ENCODE measurements at places on chromosomes 2 and 18. TPM values are rescaled to one million over a fixed set of nuclear protein-coding genes. Genes with fewer than 3 reads are reported as not detected.

KRTCAP3 gene
- total RNA-seq: not detected

- DNase-seq: no peak
These were observed 1.1 kb upstream of the GCA start for GRCh38 chr2:162342841-162343240.

DNA sequence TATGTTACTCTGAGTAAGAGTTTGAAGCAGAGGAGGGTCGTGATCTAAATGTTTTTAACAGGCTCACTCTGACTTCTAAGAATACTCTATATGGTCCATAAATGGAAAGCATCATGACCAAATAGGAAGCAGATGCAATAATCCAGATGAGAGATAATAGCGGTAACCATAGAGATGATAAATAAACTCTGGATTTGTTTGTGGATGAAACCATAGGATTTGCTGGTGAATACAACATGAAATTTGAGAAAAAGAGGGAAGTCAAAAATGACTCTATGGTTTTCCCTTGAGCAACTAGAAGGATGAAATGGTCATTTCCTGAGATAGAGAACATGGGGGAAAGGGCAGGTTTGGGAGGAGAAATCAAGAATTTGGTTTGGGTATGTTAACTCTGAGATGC is 3.9 kb downstream of the HEATR5B start:
- no peak for DNase-seq

DNA sequence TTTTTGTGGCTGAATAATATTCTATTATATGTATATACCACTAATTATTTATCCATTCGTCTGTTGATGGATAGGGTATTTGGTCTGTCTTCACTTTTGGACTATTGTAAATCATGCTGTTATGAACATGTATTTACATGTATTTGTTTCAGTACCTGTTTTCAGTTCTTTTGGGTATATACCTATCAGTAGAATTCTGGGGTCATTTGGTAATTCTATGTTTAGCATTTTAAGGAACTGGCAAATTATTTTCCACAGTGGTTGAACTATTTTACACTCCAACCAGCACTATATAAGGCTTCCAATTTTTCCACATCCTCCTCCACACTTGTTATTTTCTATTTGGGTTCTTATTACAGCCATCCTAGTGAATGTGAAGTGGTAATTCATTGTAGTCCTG is 12.4 kb upstream of the TANK start:
- DNase-seq: no peak

MC5R gene
- 1.2 TPM for total RNA-seq

TMEM163 gene
- total RNA-seq: 2.0 TPM

- DNase-seq: no peak
These were observed 8.4 kb downstream of the GRP start for GRCh38 chr18:59228351-59228750.

DNA sequence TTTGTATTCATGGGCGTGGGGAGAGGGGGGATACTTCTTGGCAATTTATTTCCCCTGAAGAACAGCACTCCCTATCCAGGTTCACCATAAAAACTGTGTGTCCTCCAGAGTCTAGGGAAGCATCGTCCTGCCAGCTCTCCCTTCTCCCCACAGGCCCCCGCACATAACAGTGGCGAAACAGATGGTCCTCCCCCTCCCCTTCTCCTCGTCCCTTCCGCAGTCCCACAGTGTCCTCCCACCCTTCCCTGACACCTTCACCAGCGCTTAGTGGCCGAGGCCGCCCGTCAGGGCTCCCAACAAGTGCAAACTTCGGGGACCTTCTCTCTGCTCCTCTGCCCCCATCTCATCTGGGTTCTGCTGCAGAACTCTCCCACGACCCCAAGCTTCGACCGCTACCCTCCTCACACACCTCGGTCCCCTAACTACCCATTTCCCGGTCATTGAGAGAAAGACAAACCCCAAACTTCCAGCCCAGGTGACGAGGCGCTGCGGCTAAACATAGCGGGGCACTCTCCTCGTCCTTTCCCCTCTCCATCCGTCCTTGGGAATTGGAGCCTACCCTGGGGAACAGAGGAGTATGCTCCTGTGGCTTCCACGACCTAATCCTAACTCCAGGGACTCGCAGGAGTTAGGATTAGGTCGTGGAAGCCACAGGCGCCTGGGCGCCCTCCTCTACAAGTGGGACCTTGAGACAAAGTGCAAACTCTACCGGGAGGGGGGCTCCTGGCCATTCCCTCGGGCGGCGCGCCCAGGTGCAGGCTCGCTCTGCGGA is 971 bp downstream of the ZNF385B start:
- no peak for DNase-seq

DNA sequence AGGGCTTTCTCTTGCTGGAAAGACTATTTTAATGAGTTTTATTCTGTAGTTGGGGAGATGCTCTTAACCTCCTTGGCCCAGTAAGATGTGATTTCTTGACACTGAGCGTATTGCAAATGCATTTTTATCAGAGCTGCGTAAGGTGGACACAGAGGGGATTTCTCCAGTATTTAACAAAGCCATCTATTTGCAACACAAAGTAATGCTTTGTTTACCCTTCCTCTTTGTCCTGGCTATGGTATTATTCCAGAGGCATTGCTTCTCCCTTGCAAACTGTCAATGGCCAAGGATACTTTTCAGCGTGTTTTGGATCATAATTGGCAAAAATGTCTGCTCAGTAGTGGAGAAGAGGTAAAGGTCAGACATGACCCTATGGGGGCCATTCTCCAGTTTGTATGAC is 90.8 kb upstream of the PIK3C3 start:
- DNase-seq: no peak

- DNase-seq: no peak
These were observed 26.2 kb upstream of the SPOPL start for GRCh38 chr2:138475277-138475776.

GRCh38 chr2:189427872-189428271 is 13.4 kb upstream of the WDR75 start:
- no peak for DNase-seq

GRCh38 chr2:103773884-103774283 is 1012.1 kb downstream of the TMEM182 start:
- no peak for DNase-seq

RAB6D gene
- total RNA-seq: 0.12 TPM

GRCh38 chr18:49250816-49251388 is 209.5 kb downstream of the DYM start:
- DNase-seq: no peak

- no peak for DNase-seq
These were observed 23.4 kb upstream of the BAZ2B start for GRCh38 chr2:159639712-159640111.

DNA sequence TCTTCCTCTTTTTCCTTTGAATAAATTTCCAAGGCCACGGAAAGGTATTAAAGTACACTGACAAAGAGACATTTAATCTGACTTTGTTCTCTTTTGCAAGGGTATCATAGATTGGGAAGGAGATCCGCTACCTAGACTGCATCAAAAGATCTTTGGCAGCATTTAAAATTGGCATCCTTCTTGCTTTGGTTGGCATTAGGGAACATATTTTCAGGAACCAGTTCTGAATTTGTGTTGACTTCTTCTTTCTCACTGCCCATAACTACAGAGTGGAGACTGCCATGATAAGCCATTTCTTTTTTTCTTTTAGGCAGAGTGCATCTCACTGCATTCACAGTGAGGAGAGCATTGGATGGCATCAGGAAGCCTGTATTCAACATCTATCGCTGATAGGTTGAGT is 83.4 kb downstream of the DOCK10 start:
- DNase-seq: no peak

GPAT2 gene
- 7.0 TPM for total RNA-seq

- DNase-seq: no peak
These were observed 140.8 kb downstream of the FIGN start for GRCh38 chr2:163595028-163595427.

GRCh38 chr2:26704441-26704977 is 12.0 kb downstream of the KCNK3 start:
- DNase-seq: no peak

DNA sequence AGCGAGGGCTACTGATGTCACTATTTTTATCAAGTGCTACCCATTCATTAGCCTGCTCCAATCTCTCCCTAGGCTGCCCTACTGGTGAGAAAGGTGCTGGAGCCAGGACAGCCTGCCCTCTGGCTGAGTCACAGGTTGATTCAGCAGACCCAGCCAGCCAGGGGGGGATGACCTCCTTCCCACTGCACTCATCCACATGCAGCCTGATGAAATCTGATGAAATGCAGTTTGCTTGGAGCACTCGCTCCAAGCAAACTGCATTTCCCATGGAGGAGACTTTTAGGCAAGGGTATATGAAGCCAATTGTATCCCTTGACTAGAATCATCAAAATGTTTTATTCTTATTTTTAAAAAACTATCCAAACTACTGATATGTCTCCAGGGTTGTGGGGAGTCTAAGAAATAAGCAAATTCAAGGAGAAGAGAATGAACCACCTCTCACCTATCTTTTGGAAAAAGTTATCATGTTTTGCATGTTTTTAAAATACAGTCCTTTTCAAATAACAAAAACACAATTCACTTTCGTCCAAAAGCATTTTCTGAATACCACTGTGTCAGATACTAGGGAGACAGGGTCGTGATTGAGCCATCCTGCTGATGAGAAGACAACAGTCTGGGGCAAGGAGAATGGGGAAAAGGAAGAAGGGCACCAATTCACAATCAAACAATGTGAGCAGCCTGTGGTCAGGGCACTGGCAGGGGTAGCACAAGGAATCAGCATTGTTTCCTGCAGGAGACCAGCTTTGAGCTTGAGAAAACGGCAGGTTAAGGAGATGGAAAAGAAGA is 128.3 kb downstream of the AFF3 start:
- DNase-seq: no peak

DNA sequence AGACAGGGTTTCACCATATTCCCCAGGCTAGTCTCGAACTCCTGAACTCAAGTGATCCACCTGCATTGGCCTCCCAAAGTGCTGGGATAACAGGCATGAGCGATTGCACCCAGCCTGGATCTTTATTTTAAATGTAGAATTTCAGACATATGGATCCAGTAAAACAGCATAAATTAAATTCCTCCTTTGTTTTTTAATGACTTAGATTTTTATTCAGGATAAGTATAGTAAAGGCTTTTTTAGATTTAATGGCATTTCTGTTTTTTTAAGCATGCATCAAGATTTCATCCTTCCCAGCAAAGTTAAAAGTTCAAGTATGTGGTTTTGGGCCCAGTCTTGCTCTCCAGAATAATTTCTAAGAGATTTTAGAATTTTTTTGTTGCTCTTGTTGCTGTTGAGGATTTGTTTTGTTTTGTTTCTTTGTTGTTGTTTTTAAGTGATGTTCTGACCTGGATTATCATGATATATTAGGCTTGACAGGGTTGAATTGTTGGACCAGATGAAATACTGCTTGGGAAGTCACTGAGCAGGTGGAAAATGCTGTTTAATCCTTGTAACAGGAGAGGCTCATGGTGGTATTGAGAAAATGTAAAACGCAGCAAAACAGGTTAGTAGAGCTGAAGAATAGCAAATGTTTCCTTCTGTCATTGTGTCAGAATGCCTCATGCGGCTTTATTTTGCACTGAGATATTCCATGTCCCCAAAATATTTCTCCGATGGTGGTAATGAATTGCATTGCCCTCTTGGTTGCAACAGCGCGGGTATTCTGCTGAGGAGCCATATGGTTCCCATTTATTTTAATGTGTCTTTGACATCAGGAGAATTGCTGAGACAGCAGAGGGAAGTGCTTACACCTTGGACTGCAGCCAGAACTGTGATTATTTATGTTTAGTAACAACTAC is 147.9 kb downstream of the GALNT3 start:
- DNase-seq: no peak

- DNase-seq: no peak
These were observed 336.6 kb downstream of the DSC3 start for GRCh38 chr18:30705943-30706342.

DNA sequence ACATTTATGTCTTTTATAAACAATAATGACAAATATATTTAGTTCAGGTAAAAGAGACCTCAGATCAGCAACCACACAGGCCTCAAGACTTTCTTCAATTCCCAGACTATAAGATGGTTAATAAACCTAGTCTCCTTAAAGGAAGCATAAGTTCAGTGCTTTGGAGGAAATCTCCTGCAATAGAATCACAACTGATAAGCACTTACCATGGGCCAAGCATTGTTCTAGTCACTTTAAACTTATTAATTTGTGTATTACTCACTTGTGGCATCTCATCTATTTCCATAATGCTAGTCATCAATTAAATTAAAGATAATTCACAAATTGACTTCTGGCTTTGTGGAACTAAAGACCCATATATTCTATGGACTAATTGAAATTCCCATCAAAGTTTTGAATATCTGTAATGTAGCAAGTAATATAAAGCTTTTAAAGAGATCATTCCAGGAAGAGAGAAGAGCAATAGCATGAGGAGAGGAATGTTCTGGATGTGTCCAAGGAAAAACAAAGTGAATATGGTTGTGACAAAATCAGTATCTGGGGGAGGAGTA is 42.2 kb downstream of the COL3A1 start:
- DNase-seq: no peak

DNA sequence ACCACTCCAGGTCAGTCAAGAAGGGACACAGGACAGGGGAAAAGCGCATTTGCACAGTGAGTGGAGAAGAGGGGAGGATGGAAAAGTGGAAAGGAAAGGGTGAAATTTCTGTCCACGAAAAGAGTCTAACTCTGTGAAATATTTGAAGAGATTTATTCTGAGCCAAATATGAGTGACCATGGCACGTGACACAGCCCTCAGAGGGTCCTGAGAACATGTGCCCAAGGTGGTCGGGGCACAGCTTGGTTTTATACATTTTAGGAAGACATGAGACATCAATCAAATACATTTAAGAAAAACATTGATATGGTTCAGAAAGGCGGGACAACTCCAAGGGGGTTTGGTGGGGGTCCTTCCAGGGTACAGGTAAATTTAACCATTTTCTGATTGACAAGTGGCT is 111.1 kb downstream of the MYT1L start:
- DNase-seq: no peak
